Heart right ventricle (tissue), 16 donors: ENCODE measurements at places on chromosomes 2 and 18.

GRCh38 chr2:37769551-37769950 is 98.1 kb upstream of the CDC42EP3 start:
- no peak for DNase-seq
- no peak overlapping the region for H3K27ac ChIP-seq

DNA sequence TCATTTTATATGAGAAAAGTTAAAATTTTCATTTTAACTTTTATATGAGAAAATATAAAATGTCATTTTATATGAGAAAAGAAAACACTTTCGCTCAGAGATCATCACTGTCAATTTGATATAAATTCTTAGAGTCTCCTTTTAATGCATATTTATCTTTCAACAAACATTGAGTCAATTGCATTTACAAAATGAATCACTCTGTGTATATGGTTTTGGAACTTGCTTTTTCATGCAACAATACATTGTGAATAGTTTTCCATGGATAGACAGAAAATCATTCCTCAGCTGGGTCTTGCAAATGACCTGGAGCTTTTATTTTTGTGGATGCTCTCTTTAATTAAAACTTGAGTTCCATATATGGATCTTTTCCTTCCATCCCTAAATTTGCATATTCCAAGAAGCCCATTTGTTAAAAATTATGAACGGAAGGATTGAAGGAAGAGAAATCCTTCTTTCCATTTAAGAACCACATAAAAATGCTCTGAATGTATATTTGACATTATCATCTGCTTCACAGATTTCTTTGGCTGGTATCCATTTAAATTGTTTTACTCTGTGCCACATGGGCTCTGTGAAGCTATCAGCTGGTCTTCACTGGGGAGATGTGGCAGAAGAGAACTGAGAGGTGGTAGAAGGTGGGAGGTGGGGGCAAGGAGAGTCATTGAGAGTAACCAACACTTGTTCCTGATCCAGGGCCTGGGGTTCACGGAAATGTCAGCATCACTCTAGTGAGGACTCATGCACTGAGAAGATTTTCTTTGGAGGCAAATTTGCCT is 104.1 kb downstream of the QPCT start:
- H3K27ac ChIP-seq, result no peak overlapping the region
- no peaks in the 10 kb centered on the region for H3K27me3 ChIP-seq
- H3K4me3 ChIP-seq, result no peak overlapping the region
- H3K4me1 ChIP-seq, result no peaks in the 10 kb centered on the region

DNA sequence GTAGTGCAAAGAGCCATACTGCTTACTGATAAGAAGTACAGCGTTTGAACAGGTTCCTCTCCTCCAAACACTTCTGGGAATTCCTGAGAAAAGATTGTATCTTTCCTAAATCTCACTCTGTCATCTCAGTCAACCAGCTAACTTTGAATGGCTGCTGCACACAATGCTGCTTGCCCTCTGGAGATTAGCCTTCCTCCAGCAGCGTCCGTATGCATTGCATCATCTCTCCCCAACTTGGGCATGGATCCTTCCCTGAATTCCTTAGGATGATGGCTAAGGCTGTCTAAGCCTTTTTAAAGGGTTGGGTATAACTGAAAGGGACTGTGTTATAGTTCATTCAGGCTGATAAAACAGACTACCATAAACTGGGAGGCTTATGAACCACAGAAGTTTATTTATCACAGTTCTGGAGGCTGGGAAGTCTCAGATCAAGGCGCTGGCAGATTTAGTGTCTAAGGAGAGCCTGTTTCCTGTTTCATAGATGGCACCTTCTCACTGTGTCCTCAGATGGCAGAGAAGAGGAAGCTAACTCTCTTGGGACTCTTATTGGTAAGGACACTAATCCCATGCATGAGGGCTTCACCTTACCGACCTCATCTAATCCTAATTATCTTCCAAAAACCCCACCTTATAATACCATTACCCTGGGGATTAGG is 105.3 kb downstream of the PAX3 start:
- peaks cover 5% of the 10 kb centered on the region for H3K27me3 ChIP-seq
- no peak for DNase-seq
- no peaks in the 10 kb centered on the region for H3K4me1 ChIP-seq
- H3K4me3 ChIP-seq, result no peak overlapping the region
- H3K27ac ChIP-seq, result no peak overlapping the region

- DNase-seq, result no peak
- no peaks in the 10 kb centered on the region for H3K36me3 ChIP-seq
- H3K4me3 ChIP-seq, result no peak overlapping the region
- H3K27ac ChIP-seq, result no peak overlapping the region
- no peaks in the 10 kb centered on the region for H3K27me3 ChIP-seq
Measured at GRCh38 chr18:10285283-10285640, 169.2 kb upstream of the APCDD1 start.

DNA sequence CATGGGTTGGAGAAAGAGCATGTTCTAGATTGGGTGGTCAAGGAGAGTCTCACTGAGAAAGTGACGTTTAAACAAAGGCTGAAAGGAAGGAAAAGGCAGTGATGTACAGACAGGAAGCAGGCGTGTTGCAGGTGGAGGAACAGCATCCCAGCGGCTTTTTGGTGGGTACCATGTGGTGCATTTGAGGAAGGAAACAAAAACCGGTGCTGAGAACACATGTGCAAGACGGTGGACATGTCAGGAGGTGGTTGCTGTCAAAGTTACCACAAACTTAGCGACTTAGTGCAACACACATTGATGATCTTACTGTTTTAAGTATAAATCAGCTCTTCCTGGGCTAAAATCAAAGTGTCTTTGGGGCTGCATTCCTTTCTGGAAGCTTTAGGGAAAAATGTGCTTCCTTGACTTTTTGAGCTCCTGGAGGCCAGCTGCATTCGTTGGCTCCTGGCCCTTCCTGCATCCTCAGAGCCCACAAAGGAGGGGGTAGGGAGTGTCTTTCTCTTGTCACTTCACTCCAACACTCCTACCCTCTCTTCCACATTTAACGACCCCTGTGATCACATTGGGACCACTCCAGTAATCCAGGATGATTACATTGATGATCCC is 380.6 kb downstream of the FBXO15 start:
- H3K36me3 ChIP-seq, result no peaks in the 10 kb centered on the region
- H3K27me3 ChIP-seq, result no peaks in the 10 kb centered on the region
- H3K27ac ChIP-seq, result no peak overlapping the region
- no peak overlapping the region for H3K4me3 ChIP-seq
- no peak for DNase-seq

- H3K4me1 ChIP-seq, result peaks cover 14% of the 10 kb centered on the region
- DNase-seq, result no peak
- no peaks in the 10 kb centered on the region for H3K36me3 ChIP-seq
- H3K27me3 ChIP-seq, result no peaks in the 10 kb centered on the region
- H3K4me3 ChIP-seq, result no peak overlapping the region
- H3K27ac ChIP-seq, result no peak overlapping the region
Measured at GRCh38 chr2:178886006-178886405, 78.8 kb upstream of the TTN start.

DNA sequence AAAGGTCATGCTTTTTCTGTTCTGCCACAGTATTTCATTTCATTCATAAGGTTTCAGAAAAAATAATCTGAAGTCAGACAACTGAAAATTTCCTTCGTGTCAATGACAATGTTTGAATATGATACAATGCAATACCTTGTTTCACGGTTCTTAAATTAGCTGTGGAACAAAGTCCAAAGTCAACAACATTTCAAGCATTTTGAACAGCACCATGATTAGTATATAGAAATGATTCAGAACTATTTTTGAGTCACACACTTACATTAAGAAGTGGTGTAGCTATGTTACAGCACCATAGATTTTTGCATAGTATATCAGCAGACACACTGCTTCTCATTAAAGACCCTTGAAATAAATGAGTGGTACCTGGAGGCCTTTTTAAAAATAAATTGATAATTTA is 178.3 kb upstream of the DSEL start:
- H3K4me3 ChIP-seq, result no peak overlapping the region
- no peak overlapping the region for H3K27ac ChIP-seq
- no peaks in the 10 kb centered on the region for H3K4me1 ChIP-seq

- peaks cover 9% of the 10 kb centered on the region for H3K36me3 ChIP-seq
- peaks cover 46% of the 10 kb centered on the region for H3K4me1 ChIP-seq
- H3K27ac ChIP-seq, result no peak overlapping the region
- no peaks in the 10 kb centered on the region for H3K27me3 ChIP-seq
Measured at GRCh38 chr2:96147593-96148201, 2.5 kb upstream of the DUSP2 start.

- H3K4me1 ChIP-seq, result peaks cover 13% of the 10 kb centered on the region
- peak; percentile 19 for DNase-seq
- no peak overlapping the region for H3K4me3 ChIP-seq
- H3K36me3 ChIP-seq, result no peaks in the 10 kb centered on the region
Measured at GRCh38 chr2:173866874-173867618, 98.1 kb downstream of the SP3 start.

DNA sequence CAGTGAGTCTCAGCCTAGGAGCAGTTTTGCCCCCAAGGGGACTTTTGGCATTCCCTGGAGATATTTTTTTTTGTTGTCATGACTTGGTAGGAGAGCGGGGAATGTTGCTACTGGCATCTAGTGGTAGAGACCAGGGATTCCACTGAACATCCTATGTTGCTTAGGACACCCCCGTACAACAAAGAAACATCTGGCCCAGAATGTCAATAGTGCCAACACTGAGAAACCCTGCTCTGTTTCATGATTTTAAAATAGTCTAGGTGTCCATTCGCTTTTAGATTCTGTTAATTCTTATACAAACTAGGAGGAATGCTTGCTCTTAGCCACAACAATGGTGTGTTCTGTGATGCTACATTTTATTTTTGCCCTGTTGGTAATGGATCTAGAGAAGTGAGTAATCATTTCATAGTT is 225.8 kb upstream of the SIX3 start:
- no peak overlapping the region for H3K4me3 ChIP-seq
- H3K27me3 ChIP-seq, result no peaks in the 10 kb centered on the region
- no peak for DNase-seq
- no peak overlapping the region for H3K27ac ChIP-seq

DNA sequence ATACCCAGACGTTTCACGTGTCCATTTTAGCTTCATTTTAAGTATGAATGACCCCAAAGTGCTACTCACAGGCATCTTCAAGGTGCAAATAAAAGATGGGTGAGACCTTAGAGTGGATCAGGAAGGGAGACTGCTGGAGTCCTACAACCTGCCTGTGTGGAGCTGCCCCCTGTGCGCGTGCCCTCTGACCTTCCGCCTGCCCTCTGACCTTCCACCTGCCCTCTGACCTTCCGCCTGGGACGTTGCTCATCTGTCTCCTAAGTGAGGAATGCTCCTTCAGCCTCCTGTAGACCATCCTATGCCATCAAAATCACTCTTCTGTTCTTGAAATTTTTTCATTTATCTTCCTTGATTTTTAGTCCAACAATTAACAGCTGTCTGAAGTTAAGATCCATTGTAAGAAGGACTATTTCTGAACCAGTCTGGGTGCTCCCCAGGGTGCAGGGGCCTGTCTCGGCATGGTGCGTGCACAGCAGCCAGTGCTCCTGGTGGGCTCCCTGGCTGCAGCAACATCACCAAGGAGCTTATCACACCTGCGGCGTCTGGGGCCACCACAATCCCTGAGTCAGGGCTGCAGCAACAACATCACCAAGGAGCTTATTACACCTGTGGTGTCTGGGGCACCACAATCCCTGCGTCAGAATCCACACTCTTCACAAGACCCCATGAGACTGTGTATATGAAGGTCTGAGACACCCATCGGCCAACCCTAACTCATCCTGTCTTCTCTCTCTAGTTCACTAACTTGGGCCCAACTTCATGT is 86.0 kb downstream of the TPO start:
- H3K27me3 ChIP-seq, result no peaks in the 10 kb centered on the region
- DNase-seq, result no peak
- H3K36me3 ChIP-seq, result no peaks in the 10 kb centered on the region
- H3K4me1 ChIP-seq, result no peaks in the 10 kb centered on the region
- H3K4me3 ChIP-seq, result no peak overlapping the region

- no peak overlapping the region for H3K27ac ChIP-seq
- H3K36me3 ChIP-seq, result no peaks in the 10 kb centered on the region
- H3K27me3 ChIP-seq, result no peaks in the 10 kb centered on the region
- DNase-seq, result no peak
- H3K4me3 ChIP-seq, result no peak overlapping the region
Measured at GRCh38 chr2:230717600-230717999, 5.0 kb downstream of the CAB39 start.

GRCh38 chr2:144268036-144268678 is 251.8 kb downstream of the ZEB2 start:
- no peak for DNase-seq
- peaks cover 15% of the 10 kb centered on the region for H3K4me1 ChIP-seq
- no peaks in the 10 kb centered on the region for H3K36me3 ChIP-seq
- no peak overlapping the region for H3K4me3 ChIP-seq
- no peak overlapping the region for H3K27ac ChIP-seq

DNA sequence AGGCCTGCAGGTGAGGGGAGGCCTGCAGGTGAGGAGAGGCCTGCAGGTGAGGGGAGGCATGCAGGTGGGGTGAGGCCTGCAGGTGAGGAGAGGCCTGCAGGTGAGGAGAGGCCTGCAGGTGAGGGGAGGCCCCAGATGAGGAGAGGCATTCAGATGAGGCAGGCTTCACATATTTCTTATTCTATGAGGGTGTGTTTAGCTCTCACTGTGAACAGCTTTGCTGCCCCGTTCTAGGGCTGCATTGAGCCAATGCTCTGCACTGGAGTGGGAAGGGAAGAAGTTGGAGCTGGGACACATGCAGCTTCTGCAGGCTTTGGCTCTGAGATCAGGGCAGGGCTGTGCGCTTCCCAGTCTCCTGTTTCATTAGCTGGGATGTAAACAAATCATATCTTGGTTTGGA is 19.5 kb downstream of the TPO start:
- no peak overlapping the region for H3K4me3 ChIP-seq
- DNase-seq, result no peak
- H3K36me3 ChIP-seq, result peaks cover 30% of the 10 kb centered on the region

DNA sequence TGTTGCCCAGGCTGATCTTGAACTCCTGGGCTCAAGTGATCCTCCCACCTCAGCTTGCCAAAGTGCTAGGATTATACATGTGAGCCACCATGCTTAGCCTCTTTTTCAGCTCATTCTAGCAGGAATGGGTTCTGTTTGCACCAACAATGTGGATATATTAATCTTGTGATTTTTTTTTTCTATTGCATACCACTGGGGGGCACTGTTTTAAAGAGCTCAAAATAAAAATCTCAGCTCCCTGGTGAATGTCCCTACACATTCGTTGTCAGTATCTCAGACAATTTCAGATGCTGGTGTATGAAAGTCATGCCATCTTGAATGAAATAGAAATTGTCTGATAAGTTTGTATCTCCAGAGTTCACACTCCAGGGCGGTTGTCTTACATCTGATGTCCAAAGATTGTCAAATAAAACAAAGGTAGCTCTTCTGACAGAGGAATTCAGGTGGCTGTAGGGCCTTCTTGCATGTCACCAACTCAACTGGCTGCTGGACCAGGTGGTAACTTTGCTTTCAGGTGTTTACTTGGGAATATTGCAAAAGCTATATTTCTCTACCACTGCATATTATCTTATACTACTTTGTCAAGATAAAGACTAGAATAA is 3.1 kb upstream of the MATN3 start:
- no peaks in the 10 kb centered on the region for H3K36me3 ChIP-seq
- peaks cover 13% of the 10 kb centered on the region for H3K4me1 ChIP-seq
- H3K4me3 ChIP-seq, result no peak overlapping the region
